Stimulated activated CD8-positive, alpha-beta memory T cell treated with anti-CD3 and anti-CD28 coated beads, Interleukin-4, amount 100 ng/mL, for 1 hour (primary cell): ENCODE measurements at places on chromosomes 1 and 21.

DNA sequence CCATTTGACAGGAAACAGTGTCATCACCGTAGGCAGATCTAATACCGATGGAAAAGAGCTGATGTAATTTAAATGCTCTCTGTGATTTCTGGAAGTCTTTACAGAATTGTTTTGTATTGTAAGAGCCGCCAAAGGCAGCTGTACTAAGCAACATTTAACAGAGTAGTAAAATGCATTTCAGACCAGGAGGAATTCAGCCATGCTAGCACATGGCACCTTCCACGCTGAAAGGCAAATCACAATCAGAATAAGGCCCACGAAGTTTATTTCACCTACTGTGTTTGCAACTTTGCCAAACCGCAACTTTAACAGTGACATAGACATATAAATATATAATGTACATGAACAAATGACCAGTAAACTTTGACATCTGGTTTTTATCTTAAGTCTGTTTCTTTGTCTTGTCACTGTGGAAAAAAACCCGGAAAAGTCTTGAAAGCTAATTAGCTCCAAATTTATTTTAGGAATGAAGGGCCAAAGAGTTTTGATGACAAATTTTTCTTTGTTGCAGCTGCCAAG, 26.1 kb upstream of the DISC1 start:
- DNase-seq, result no peak

GRCh38 chr1:152735648-152736047, 22.2 kb upstream of the KPRP start:
- no peak for DNase-seq

DNA sequence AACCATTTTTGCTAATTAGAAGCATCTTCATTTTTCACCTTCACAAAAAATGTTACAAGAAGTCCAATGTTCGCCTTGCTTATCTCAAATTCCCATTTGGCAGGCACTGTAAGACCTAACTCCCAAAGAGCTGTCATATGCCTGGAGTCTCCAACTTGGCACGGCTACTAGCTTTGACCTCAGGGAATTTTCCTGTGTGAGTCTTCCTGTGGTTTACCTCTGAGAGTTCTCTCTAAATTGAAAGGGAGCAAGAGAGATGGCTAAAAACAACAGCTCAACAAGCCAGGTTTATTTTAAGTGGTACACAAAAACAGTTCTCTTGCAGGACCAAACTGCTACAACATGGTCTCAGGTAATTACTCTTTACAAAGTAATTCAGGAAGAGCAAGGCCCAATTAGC, 756.0 kb upstream of the ADGRL2 start:
- DNase-seq, result no peak

GRCh38 chr1:117013309-117013858, 11.8 kb downstream of the CD101 start:
- DNase-seq, result no peak

DNA sequence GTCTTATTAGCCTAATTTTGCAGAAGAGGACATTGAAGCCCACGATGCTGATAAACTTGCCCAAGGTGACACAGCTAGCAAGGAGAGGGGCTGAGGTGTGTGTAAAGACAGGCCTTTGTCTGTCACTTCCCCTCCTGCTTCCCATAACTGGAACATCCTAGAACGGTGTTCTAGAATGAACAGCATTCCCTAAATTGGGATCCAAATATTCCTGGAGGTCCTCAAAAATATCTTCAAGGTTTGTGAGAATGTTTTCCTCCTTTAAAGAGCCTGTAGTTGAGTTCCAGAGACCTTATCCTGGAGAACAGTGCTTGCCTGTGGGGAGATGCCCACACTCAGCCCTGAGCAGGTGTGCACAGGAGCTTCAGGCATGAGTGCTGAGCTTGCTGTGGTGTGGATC, 41.5 kb upstream of the SAMD13 start:
- DNase-seq, result no peak
